Tibial artery (tissue), 4 donors: ENCODE measurements at places on chromosomes 4 and X.

DNA sequence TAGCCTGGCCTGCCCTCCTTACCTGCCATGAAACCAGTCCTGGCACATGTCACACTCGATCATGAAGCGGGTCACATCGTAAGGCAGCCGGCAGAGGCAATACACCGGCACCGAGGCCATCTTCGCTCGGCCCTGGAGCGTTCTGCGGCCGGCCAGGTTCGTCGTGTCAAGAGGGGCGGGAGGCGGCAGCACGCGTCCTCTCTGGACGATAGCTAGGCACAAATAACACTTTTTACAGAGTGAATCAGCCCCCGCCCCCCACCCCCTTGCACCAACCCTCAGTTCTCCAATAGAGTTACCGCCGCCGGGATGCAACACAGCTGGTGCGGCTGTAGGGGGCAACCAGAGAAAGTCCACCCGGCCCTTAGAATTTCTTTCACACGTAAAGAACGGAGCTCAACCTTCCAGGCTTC lies 1.7 kb downstream of the PHF8 start:
- peak; percentile 56 for DNase-seq

GRCh38 chr4:69484011-69484410 lies 11.7 kb downstream of the UGT2B4 start:
- no peak for DNase-seq

- DNase-seq, result no peak
Observed at GRCh38 chrX:153307276-153308178, 14.0 kb downstream of the PNMA6F start.

- DNase-seq, result no peak
Observed at GRCh38 chr4:48914311-48914710, 7.7 kb upstream of the OCIAD2 start.

DNA sequence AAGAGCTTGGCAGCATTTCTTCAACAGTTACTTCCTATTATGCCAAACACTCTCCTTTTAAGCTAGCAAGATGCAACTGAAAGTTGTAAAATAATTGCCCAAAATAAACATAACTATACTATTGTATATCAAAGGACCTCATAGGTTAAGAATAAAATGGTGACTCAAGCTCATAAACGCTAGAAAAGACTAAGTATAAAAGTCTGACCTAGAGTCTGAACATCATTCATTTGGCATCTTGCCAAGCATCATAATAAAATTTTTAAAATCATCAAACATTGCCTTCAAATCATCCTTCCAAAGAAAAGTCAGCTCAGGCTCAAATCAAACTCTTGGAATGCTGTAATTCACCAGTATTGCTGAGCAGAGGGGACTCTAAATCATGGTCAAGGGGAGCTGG lies 281.2 kb downstream of the QDPR start:
- no peak for DNase-seq

DNA sequence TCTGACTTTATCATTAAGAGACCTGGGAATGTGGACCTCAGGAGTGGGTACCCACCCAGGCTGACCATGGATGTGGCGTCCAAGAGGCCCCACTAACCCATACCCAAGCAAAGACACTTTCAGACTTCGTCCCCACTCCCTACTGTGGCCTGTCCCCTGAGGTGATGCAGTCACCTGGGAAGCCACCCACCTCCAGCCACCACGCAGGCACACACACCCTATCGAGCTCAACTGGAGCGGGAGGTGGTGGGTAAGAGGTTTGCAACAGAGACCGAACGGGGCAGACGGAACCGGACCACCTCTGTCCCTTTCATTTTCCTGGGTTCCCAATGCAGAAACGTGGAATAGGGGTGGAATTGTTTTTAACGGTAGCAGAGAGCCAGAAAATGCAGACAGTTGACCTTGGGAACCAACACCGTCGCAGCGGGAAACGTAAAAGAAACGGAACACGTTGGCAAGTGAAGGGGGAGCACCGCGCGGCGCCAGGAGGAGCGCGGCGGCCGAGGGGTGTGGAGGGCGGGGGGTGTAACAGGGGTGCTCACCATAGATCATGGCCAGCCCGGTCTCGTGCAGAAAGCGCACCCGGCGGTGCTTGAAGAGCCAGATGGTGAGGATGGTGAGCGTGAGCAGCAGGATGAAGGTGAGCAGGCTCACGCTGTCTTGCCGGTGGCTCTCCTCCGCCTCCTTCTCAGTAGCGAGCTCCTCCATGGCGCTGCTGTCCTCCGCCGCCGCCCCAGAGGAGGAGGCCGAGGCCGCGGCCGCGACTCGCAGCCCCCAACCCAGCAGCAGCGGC lies 559 bp downstream of the SLC9A7 start:
- no peak for DNase-seq

DNA sequence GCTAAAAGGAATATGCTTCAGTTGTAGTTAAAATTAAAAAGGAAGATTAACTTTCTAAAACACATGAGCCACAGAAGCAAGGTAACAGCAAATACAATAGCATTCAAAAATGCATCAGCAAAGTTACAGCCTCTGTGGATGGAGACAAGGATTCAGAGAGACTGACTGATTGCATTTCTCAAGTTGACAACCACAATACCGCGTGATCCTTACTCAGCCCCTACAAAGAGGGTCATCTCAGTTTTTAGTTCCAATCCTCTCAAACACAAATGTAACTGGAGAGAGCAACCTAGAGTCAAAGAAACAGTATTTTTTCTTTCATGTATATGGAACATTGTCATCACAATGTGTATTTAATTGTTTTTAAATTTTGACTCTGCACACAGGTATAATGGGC lies 14.2 kb upstream of the C1QTNF7 start:
- DNase-seq, result no peak

GRCh38 chr4:7160439-7160838 lies 31.9 kb upstream of the SORCS2 start:
- DNase-seq, result peak; percentile 61

- no peak for DNase-seq
Observed at GRCh38 chr4:113524096-113524495, 237.4 kb downstream of the CAMK2D start.

- DNase-seq, result no peak
Observed at GRCh38 chr4:169099771-169100180, 89.7 kb upstream of the CBR4 start.

DNA sequence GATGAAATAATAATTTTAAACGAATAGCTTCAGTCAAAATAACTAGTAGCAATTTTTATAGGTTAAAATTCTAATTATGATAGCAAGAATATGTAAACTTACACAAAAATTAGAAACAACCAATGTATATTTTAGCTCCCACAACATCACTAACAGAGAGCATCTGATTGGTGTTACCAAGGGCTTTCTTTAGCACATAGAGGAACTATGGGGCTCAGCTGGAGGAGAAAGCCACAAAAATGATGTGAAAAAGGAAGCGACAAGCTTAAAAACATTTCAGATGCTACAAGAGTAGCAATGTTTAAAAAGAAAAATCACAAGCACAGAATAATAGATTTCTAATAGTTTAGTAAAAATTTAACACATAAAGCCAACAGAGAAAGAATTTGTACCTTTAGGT lies 56.3 kb downstream of the ATP8A1 start:
- DNase-seq, result no peak

GRCh38 chr4:79163981-79164490 lies 161.8 kb downstream of the NAA11 start:
- DNase-seq, result no peak

GRCh38 chr4:1385373-1386340 lies 20.6 kb downstream of the NKX1-1 start:
- DNase-seq, result no peak

DNA sequence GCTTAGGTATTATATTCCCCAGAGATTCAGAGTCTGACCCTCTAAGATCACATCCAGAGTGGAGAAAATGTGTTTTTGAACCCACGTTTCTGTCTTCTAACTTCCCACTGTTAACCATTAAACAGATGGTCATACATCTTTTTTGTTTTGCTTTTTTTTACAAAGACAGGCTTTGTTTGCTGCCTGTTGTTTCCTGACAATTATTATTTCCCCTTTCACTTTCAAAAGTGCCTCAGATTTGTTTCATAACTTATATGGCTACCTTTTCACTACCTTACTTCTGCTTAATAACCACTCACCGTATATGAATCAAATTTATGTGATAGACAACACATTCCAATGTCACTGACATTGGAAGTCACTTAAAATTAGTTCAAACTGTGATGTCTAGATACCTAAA lies 142.2 kb downstream of the HS3ST1 start:
- no peak for DNase-seq

- no peak for DNase-seq
Observed at GRCh38 chr4:72767618-72768302, 198.7 kb upstream of the ADAMTS3 start.

DNA sequence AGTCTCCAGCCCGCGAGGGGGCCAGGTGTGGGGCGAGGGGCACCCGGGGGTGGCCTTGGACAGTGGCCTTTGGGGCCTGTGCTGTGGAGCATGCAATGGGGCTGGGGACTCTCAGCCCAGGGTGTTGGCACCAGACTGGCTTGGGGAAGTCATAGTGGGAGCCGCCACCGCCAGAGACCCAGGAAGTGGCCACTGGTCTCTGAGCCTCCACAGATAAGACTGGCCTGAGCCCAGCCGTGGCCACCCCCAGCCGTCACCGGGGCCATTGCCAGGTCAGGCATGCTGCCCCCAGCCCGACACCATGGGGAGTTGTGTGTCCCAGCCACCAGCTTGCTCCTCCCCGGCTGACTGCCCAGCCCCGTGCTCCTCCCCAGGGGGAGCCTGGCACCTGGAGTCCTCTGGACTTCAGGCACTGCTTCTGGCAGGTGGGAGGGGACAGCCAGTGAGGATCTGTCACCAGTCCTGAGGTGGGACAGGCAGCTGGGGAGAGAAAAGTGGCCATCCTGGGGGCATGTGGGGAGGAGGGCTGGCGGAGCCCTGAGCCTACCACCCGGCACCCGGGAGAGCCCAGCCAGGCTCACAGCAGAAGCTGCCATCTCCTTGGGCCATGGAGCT lies 32.5 kb downstream of the TACC3 start:
- no peak for DNase-seq

DNA sequence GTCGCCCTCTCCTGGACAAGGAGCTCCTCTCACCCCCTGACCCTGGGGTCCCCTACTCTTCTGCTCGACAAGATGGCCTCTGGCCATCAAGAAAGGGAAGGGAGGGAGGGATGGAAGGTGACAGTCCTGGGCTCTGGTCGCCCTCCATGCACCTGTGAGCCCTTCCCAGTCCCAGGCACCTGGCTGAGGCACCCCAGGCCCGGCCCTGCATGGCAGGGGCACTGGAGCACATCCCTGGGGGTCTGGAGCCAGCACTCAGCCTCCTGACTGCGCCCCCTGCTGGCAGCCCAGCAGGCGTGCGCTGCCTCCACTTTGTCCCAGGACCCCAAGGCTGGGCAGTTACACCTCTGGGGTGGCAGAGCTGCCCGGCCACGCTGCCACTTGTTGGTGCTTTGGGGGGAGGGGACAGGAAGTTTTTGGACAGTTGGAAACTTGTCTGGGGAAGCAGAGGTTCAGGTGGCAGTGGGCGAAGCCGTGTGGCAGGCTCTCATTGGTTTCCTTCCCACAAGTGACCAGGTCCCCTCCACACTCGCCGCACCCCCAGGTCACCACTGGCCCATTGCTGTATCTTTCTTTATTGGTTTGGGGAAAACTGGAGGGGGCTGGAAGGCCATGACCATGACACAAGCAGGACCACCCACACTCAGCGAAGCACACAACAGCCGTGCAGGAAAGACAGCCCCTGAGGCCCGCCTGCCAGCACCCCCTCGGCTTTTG lies 4.3 kb downstream of the PNCK start:
- DNase-seq, result no peak

GRCh38 chr4:39083164-39083563 lies 21.1 kb downstream of the KLHL5 start:
- DNase-seq, result no peak

DNA sequence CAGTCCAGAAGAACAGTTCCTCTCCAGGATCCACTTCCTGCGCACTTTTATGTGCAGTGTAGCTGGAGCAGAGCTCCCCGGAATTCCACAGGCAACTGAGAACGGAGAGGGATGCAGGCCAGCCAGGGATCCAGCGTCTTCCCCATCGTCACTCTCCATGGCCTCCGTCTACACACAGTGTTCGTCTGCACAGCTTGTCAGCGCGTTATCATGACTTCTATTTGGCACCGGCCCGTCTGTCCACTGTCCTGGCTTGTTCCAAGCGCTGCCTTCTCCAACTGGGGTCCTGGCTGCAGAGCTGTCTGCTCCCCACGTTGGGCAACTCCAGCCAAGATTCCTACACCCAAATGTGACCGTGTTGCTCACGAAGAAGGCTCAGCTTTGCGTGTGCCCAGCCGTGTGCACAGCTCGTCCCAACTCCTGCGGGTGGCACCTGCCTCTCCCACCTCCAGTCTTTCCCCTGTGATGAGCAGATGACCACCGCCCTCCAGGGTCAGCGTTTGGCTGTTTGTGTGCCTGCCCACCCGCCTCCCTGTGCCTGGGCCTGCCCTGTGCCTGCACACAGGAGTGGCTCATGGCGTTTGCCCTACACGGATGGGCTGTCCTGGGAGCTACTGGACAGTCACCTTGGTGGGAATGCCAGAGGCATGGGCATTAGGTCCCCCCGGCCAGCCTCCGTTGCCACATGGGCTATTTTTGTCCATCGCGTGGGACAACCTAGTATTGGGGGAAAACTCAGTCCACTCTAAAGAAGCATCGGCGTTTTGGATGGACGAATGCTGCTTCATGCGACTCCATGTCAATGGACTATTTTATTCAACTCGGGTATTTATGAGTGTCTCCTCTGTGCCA lies 2.2 kb upstream of the CTBP1 start:
- DNase-seq, result no peak

DNA sequence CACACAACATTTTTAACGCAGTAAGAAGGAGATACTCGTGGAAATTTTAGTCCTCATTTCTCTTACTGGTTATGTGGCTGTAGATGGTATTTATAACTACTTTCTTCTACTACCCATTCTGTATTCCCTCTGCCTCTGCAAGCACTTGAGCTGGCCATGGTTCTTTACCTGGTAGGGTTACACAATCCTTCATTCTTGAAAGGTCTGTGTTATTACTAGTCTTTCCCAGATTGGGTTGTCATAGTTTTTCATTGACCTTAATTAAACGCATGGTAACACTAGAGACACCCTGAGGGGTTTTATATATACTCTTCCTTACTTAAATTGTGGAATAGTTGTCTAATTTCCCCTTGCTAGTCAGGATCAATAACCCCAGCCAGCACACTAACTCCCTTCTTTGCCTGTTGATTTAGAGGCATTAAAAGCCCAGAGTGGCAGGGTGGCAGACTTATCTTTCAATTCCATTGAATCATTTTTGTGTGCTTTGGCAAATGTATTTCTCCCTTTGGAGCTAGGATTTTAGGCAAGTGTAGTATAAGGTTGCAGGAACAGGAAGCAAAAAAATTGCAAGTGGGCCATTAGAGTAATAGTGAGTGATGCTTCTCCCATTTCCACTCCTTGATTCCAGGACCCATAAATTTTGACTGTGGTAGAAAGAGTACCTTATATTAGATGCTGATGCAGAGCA lies 113.6 kb upstream of the EMCN start:
- no peak for DNase-seq
